ENCODE measurements at places on chromosomes 16 and 17. TPM values are rescaled to one million over a fixed set of nuclear protein-coding genes. Genes with fewer than 3 reads are reported as not detected.

Gene PLA2G10
- not detected for total RNA-seq

Gene CHMP6
- 11.7 TPM for total RNA-seq

Gene KRTAP2-3
- total RNA-seq = not detected

Gene CD300LG
- total RNA-seq = not detected

DNA sequence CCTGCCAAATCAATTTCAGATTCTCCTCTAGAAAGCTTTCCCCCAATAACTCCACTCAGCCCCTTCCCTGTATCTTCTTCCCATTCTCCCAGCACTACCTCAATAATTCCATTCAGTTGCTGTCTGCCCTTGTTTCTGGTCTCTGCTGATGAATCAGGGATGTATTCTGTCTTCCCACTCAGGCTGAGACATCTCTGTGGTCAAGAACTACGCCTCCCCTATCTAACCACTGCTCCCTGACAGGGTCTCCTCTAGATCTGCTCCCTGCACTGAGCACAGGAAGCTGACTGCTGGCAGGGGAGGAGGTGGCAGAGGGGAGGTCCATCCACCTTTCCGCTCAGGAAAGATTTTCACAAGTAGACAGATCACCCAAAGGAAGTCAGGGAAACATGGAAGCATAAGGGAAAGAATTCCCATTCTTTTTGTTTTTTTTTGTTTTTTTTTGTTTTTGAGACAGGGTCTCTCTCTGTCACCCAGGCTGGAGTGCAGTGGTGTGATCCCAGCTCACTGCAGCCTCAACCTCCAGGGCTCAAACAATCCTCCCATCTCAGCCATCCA, 16.9 kb upstream of the SP2 start:
- no peak for DNase-seq

DNA sequence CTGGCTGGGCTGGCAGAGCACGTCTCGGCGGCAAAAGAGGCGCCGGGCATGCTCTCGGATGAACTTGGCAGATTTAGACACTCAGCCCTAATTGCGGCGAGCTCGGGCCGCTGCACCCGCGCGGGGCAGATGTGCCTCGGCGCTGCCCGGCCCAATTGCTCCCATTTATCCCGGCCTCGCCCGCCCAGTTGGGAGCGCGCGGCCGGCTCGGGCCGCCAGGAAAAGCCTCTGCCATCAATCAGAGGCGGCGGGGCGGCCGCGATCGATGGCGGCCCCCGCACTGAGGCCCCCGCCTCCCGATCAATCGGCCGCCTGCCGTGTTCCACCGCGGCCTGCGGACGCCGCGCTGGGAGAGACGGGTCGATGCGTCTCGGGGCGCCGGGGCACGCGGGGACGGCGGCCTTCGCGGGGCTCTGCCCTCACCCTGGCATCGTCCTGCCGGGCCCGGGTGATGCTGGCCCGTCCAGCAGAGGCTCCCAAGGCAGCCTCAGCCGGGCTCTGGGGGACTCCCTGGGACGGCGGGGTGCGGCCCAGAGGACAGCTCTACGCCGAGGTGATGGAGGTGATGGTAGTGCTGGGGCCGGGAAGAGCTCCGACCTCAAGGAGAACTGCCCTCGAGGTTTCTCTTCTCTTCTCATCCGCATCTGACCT, 200.9 kb upstream of the N4BP1 start:
- no peak for DNase-seq

- DNase-seq = no peak
These were observed 45.3 kb downstream of the IL21R start for GRCh38 chr16:27447301-27447700.

DNA sequence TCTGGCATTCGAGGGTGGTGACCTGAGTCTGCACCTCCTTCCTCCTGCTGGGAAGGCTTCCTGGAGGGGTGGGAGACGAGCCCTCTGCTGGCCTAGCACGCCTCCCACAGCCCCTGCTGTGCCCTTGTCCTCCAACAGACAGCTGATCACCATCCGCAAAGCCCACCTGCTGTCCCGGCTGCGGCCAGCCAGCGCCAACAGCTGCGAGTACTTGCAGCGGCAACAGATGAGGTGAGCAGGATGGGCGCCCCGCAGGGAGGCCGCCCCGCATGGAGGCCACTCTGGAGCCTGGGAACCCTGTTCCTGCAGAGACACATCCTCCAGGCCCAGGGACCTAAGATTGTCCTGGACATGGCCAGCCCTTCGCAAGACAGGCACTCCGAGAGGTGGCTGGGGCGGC, 21.6 kb downstream of the UBALD1 start:
- no peak for DNase-seq

- DNase-seq = no peak
These were observed 45.4 kb upstream of the EMP2 start for GRCh38 chr16:10625595-10626357.

- DNase-seq = no peak
These were observed 2.1 kb upstream of the ZNF469 start for GRCh38 chr16:88380619-88381018.

DNA sequence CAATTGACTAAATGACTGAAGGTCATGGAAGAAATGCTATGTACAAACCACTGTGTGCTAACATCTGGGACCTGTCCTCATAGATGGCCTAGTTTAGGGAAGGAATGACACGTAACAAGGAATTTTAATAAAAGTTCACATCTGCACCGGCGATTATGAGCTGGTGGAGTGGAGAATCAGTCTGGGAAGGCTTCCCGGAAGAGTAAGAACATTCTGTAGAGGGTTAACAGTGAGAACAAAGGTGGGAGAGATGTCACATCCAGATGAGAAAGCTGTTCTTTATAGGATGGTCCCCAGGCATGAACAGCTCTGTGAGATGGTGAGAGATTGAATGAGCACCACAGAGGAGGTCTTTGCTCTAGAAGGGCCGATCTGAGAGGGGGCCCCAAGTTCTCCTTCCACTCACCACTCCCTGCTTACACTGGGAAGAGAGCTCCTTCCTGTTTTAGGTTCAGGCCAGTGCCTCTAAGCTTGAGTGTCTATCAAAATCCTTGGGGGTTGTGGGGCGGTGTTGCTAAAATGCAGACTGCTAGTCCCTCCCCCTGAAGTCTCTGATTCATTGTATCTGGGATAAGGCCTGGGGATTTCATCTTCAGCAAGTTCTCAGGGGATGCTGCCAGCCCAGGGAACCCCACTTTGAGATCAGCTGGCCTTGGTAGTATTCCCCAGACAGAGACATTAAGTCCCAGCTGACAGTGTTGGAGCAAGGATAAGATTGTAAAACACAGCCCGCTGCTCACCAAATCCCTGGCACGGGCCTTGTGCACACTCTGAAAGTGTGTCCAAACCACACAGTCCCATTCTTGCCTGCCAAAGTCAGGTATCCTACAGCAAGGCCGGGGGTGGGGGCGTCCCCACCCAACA, 294.7 kb upstream of the MAF start:
- no peak for DNase-seq

- DNase-seq = no peak
These were observed 6.4 kb upstream of the DCAF7 start for GRCh38 chr17:63543822-63544420.

DNA sequence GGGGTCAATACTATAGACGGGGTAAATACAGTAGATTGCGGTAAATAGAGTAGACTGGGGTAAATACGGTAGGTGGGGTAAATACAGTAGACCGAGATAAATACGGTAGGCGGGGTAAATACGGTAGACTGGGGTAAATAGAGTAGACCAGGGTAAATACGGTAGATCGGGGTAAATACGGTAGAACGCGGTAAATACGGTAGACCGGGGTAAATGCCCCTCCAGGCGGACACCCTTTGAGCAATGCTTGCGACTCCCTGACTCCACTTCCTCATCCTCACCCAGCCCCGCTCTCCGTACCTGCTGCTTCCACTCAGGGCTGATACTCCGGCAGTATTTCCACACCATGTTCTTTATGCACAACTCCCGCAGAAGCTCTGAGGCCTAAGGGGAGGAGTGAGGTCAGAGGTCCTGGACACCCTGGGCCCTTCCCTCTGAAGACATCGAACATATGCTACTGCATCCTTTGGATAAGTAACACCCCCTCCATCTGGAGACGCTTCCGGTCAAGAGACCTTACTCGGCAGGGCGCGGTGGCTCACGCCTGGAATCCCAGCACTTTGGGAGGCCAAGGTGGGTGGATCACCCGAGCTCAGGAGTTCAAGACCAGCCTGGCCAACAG, 13.3 kb upstream of the CRK start:
- DNase-seq = no peak

DNA sequence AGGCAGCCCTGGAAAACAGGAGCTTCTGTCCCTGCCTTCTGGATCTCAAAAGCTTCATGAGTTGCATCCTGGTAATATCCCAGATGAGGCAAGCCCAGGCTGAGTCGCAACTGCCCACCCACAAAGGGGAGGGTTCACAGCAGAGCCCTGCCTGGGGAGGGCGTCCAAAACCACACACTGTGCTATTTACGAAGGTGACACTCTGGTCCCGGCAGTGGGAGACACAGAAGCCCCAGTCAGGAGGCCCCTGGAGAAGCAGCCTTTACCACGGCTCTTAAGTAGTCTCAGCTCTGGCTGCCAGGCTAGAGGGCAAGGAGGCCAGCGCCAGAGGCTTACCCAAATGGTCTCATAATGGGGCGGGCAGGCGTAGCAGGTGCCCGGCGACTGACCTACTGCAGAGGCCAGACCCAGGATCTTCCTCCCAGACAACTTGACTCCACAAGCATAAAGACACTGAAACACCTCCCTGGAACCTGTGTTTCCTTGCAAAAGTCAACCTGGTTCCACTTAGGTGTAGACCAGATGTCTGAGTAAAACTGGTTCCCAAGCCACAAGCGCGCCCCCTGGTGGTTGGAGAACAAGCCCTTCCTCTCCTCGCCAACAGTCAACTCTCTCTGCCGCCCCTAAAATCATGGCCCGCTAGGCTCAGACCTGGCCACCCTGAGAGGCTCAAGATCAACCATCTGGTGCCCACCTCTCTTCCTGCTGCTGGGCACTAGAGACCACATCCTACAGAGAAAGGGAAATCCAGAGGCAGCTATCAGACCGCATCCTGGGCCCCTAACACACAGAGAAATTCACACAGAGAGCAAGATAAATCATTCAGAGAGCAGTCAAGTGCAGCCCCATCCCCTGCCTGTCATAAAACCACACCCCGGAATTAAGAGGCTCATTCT, 5.2 kb downstream of the AXIN2 start:
- peak; percentile 48 for DNase-seq

DNA sequence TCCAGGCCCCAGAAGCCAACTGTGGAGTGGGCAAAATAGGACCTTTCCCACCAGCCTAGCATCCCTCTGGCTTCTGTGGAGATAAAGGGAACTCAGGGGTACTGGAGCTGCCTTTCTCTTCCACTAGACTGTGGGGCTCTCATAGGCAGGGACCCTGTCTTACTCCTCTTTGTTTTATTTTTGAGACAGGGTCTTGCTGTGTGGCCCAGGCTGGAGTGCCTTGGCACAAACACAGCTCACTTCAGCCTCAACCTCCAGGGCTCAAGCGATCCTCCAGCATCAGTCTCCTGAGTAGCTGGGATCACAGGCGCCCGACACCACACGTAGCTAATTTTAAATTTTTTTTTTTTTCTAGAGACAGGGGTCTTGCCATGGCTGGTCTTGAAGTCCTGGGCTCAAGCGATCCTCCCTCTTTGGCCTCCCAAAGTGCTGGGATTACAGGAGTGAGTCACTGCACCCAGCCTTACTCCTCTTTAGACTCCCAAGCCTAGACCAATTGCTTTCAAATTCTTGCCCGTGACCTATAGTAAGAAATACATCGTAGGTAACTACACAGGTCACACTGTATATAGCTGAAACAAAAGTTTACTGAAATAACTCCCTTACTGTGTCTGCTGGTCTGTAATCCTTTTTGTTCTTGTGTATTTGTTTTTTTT, 2.6 kb downstream of the RAI1 start:
- DNase-seq = no peak

DNA sequence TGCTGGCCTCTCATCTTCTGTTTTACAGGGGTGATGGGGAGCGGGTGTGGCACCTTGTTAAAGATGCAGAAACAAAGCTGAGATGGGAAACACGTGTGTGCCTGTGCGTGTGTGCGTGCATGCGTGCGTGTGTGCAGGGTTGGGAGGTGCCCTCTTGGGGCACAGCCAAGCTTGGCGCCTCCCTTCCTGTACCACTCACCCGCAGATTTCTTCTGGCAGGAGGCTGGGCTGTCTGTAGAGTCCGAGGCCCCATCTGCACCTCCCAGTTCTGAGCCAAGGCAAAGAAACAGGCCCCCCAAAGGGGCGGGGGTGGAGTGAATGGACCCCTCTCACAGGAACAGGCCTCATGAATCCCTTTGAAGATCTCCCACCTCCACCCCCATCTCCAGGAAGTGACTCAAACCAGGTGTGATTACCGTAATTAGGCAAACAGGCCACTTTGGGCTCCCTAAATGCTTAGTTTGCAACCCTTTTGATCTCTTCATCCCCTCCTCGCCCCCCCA, 20.9 kb downstream of the TNS4 start:
- DNase-seq = no peak

GRCh38 chr16:68073902-68074760, 11.0 kb upstream of the NFATC3 start:
- no peak for DNase-seq

DNA sequence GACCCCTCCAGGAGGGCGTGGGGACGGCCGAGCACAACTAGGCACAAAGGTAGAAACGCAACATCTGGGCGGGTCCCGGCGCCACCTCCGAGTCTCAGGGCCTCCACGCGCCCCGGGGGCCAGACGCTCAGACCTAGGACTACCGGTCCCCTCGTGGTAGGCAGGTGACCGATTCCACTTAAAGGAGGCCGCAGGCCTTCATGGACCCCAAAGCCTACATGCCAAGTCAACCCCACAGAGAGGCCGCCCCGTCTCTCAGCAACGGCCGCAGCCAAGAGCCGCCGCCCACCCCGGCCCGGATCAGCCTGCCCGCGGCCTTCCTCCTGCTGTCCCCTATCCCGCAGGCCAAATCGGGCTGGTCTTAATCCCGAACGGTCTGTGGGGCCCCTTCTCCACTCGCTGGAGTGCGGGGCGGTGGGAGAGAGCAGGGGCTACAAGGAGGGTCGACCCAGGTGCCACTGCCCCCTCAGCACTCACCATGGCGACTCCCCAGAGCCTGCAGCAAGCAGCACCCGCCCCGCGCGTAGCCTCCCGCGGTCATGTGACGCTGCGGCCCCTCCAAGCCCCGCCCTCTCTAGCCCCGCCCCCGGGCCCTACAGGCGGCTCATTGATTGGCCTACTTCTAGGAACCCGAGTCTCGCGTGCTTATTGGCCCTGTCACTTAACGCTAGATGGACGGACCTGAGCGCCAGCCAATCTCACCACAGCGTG, at the start of gene VPS35:
TSS of gene VPS35 (minus strand) at position 525 of the 711 bp plus-strand sequence. CDS start at position 480, 45 bp downstream.
- peak; percentile 98 for DNase-seq

DNA sequence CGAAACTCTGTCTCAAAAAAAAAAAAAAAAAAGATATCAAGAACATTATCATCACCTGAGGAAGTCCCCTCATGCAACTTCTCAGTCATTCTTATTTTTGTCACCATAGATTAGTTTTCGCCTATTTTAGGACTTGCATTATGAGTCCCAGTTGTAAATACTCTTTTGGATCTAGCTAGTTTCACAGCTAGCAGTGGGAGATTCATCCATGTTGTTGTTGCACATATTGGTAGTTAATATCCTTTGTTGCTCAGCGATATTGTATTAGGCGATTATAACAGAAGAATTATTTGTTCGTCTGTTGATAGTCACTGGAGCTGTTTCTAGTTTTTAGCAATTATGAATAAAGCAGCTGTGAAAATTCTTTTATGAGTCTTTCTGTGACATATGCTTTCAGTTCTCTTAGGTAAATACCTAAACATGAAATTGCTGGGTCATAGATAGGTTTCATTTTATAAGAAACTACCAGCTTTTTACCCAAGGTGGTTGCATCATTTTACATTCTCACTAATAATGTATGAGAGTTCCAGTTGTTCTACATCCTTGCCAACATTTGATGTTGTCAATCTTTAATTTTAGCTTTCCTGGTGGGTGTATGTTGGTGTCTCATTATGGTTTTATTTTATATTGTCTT, 40.7 kb upstream of the MAP3K14 start:
- DNase-seq = no peak

All from occipital lobe (tissue), 3 donors.